ENCODE measurements at places on chromosomes 13 and 19. TPM values are rescaled to one million over a fixed set of nuclear protein-coding genes. Genes with fewer than 3 reads are reported as not detected.

DNA sequence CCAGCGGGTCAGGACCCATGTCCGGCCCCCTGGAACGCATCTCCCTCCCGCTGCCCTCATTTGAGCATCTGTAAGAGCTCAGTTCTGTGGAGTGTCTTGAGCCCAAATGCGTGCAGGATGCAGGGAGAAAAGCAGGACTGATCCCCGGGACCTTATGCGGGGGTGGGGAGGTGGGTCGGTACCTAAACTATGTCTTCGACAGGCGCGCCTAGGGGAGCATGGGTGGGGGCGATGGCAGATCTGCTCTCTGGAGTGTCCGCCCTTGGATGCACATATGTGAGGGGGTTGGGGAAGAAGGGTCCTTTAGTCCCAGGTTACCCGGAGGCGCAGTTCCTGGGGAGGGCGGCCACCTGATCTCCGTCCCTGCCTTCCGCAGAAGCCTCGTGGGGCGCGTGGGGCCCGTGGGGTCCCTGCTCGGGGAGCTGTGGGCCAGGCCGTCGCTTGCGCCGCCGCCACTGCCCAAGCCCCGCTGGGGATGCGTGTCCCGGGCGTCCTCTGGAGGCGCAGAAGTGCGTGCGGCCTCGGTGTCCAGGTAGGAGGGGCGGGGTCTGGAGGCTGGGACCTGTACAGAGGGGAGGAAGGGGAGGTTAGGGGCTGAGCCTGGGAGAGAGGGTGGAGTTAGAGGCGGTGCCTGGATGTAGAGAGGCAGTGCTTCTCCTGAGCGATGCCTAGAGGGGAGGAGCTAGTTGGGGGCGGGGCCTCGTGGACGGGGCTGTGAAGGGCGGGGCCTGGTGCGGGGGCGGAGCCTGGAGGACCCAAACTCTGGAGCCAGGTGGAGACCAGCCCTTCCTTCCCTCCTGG lies 2.9 kb downstream of the CILP2 start:
- no peaks in the 10 kb centered on the region for H3K36me3 ChIP-seq
- peak overlapping the region; percentile 5 for H3K4me3 ChIP-seq
- H3K27me3 ChIP-seq: peaks cover 54% of the 10 kb centered on the region

Gene PROZ
- 0.20 TPM for total RNA-seq

- DNase-seq: no peak
- H3K4me1 ChIP-seq: no peaks in the 10 kb centered on the region
- H3K27ac ChIP-seq: no peak overlapping the region
- peak overlapping the region; percentile 41 for H3K4me3 ChIP-seq
- H3K36me3 ChIP-seq: no peaks in the 10 kb centered on the region
- peaks cover 74% of the 10 kb centered on the region for H3K27me3 ChIP-seq
Measured at GRCh38 chr19:13505761-13506470, 363 bp downstream of the CACNA1A start.

GRCh38 chr13:63463782-63464610 lies 2048.3 kb upstream of the PCDH20 start:
- DNase-seq: no peak
- H3K4me3 ChIP-seq: no peak overlapping the region
